ENCODE measurements at places on chromosomes 6 and 20.

GRCh38 chr6:8325743-8326142 is 109.6 kb downstream of the SLC35B3 start:
- DNase-seq, result no peak

GRCh38 chr6:96545882-96546281 is 17.0 kb upstream of the FHL5 start:
- no peak for DNase-seq

GRCh38 chr6:29553268-29554057 is 6.1 kb downstream of the UBD start:
- DNase-seq, result peak; percentile 9

DNA sequence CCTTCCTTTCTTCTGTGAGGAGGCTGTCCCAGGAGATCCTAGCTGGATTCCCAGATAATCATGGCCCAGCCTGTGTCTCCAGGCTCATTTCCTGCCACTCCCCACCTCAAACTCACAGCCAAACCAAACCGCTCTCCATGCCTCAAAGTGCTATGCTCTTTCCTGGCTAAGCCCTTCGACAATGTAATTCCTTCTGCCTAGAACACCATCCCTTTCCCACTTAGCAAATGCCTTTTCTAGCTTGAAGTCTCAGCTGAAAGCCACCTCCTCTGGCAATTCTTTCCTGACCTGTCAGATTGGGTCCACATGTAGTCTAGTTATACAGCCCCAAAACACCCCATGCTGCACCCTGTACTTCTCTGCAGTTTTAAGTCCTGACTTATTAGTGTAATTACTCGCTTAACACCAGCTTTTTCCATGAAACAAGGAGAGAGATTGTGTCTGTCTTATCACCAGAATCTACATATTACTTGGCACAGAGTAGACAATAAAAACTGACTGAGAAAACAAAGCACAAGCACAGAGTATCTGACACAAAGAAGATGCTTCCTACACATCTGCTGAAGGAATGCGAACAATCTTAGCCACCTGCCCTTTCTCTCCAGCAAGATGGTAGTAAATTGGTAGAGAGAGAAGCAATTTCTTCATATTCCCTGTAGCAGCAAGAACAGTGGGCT is 5.4 kb downstream of the TRIM26 start:
- DNase-seq, result no peak

DNA sequence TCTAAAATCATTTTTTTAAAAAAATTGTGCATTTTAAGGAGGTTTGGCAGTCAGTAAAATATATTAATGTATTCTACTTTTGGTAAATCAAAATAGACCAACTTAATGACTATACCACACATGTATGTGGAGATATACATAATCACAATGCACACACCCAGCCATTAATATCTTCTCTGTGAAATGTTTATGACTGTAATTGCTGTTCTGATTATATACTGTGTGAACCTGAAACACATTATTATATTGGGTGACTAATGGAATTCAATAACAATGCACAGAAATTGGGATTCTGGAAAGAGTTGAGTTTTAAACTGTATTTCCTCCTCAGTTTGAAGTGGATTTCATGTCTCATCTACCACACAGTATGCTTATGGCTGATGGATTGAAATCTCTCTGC is 233.6 kb downstream of the PLCB1 start:
- DNase-seq, result no peak

DNA sequence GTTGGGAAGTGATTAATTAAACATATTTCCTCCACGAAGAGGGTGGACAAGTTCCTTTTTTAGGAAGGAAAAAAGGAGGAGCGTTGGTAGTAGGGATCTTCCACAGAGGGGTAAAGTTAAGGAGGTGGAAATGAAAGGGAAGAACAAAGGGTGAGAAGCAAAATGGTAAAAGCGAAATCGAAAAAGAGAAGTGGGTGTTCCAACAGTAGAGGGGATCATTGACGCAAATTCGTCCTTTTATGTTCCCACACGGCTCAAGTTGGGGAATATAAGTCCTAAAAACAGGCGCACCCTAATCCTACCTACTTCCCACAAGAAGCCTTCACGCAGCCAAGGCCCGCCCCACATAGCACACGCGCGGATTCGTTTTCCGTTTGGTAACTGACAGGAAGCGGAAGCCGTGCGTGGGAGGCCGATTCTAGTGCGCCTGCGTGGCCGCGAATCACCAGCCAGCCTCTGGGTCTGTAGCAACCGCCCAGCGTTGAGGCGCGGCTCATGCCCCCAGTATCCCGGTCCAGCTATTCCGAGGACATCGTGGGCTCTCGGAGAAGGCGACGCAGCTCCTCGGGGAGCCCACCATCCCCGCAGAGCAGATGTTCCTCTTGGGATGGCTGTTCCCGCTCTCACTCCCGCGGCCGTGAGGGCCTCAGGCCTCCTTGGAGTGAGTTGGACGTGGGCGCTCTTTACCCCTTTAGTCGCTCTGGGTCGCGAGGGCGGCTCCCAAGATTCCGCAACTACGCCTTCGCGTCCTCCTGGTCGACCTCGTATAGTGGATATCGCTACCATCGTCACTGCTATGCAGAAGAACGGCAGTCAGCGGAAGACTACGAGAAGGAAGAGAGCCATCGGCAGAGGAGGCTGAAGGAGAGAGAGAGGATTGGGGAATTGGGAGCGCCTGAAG is at the start of gene NKAPL:
NKAPL (plus strand) TSS at position 421 of the 901 bp plus-strand sequence; CDS start at position 496, 75 bp downstream.
- DNase-seq, result peak; percentile 57

GRCh38 chr6:166950443-166950821 is 5.9 kb downstream of the RNASET2 start:
- peak; percentile 35 for DNase-seq

DNA sequence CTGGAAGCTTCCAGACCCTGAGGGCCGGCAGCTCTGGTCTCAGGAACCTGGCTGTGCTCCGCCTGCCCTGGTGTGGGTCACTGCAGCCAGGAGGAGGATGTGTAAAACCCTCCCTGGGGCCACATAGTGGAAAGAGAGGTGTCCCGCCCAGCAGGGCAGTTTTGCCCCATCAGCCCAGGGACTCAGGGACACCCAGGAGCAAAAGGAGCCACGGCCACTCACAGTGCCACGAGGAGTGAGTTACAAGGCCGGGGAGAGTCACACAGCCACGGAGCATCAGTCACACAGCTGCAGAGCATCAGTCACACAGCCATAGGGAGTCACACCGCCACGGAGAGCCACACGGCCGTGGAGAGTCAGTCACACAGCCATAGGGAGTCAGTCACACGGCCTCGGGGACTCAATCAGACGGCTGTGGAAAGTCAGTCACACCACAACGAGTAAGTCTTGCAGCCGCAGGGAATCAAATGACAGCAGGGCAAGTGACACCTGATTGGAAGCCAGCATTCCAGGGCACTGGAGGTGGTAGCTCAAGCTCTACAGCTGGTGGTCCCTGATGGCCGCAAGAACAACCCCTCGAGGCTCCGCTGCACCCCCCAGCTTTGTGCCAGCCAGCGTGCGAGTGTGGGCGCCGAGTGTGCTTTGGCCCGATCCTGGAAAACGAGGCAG is 60.9 kb downstream of the DLL1 start:
- DNase-seq, result no peak

DNA sequence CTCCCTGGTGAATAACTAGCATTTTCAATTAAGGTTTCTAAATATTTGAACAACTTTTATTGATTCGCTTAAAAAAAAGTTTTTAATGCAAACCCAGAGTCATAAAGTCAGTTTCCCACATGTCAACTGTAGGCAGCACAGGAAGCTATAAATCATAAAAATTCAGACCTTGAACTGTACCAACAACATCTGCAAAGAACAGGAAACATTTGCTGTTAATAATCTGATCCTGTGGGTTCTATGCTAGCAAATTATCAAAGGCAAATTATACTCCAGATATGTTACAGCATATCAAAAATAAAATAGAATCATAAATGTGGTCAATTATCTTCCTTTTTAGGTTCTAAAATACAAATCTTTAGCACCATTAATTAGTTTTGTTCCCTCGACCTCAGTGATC is 16.6 kb upstream of the MAP7 start:
- DNase-seq, result no peak

DNA sequence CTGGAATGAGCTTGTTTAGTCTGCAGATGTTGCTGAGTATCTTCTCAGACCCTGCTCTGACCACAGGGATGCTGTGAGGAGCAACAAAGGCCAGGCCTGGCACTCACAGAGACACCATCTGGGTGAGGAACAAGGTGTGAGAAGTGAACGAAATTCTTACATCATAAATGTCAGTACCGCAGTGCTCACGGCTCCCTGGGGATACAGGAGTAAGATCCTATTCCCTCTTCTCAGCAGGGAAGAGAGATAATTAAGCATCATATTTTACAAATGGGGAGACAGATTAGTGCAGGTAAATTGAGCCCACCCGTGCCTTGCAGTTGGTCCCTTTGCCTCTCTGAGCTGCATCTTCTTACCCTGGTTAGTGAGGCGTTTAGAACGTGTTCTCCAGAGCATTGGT is 106.2 kb downstream of the DTD1 start:
- no peak for DNase-seq

GRCh38 chr6:13511913-13512717 is 24.7 kb upstream of the GFOD1 start:
- DNase-seq, result no peak

DNA sequence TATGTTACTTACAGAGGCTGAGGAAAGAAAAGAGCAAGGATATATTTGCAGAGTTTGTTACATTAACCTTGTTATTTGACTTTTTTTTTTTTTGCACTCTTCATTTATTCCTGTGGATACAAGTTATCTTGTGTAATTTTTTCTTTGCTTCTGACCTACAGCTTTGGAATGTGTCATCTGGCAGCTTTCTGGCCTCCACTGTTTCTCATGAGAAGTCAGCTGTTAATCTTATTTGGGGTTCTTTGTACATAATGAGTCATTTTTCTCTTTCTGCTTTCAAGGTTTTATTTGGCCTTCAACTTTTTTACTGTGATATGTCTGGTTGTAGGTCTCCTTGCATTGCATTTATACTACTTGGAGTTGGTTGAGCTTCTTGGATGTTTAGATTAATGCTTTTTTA is 333.4 kb downstream of the SMOC2 start:
- no peak for DNase-seq

DNA sequence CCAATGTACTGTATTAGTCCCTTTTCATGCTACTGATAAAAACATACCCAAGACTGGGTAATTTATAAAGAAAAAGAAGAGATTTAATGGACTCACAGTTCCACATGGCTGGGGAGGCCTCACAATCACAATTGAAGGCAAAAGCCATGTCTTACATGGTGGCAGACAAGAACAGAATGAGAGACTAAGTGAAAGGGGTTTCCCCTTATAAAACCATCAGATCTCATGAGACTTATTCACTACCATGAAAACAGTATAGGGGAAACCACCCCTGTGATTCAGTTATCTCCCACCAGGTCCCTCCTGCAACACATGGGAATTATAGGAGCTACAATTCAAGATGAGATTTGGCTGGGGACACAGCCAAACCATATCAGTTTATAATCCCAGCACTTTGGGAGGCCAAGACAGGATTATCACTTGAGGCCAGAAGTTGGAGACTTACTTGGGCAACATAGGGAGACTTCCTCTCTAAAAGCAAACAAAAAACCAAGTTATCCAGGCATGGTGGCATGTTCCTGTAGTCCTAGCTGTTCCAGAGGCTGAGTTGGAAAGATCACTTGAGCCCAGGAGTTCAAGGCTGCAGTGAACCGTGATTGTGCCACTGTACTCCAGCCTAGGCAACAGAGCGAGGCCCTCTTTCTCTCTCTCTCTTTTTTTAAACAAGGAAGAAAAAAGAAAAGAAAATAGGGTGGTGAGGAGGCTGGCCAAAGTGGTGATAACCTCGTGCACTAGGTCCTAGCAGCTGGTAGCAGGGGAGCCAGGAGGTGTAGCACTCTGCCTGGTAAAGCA is 22.9 kb upstream of the DDR1 start:
- DNase-seq, result no peak

- DNase-seq, result no peak
Measured at GRCh38 chr6:104686550-104687175, 173.1 kb downstream of the HACE1 start.

GRCh38 chr6:56793938-56794337 is 151.2 kb upstream of the DST start:
- no peak for DNase-seq

GRCh38 chr6:156281266-156281665 is 495.9 kb upstream of the ARID1B start:
- DNase-seq, result no peak

- DNase-seq, result no peak
Measured at GRCh38 chr6:15491986-15492269, 170.9 kb downstream of the DTNBP1 start.

DNA sequence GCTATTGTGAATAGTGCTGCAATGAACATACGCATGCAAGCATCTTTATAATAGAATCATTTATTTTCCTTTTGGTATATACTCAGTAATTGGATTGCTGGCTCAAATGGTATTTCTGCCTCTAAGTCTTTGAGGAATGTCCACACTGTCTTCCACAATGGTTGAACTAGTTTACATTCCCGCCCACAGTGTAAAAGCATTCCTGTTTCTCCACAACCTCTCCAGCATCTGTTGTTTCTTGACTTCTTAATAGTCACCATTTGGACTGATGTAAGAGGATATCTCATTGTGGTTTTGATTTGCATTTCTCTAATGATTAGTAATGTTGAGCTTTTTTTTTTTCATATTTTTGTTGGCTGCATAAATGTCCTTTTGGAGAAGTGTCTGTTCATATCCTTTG is 208.7 kb downstream of the PHF3 start:
- no peak for DNase-seq

- no peak for DNase-seq
Measured at GRCh38 chr6:74872754-74873476, 332.9 kb downstream of the COL12A1 start.

DNA sequence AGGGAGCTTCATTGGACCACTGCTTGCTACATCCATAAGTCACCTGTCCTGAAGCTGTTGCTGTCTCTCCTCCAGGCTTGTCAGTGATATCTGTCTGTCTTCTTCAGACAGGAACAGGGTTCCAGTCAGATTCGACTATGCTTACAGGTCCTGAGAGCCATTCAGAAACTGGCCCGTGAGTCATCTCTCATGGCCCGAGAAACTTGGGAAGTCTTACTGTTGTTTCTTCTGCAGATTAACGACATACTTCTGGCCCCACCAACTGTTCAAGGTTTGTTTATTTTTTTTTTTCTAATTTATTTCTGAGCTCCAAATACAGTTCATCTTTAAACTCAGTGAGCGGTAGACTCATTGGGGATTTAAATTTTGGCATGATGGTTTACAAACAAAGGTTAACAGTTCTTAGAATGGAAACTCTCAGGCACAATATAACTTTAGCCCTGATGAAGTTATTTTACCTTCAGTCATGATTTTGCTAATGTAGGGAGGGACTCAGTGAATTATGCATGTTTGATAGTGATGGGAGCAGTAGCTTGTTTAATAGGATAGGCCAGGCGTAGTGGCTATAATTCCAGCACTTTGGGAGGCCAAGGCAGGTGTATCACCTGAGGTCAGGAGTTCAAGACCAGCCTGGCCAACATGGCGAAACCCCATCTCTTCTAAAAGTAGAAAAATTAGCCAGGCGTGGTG is 24.7 kb downstream of the RALGAPB start:
- DNase-seq, result no peak

Measured in CD4-positive, alpha-beta T cell treated with Interleukin-10 for 1 hour (primary cell).